ENCODE measurements at places on chromosomes 16 and 17.

- DNase-seq, result no peak
Observed at GRCh38 chr17:19737305-19738072, 10.6 kb downstream of the ALDH3A1 start.

GRCh38 chr17:60989846-60990245 is 312.2 kb downstream of the BCAS3 start:
- no peak for DNase-seq

DNA sequence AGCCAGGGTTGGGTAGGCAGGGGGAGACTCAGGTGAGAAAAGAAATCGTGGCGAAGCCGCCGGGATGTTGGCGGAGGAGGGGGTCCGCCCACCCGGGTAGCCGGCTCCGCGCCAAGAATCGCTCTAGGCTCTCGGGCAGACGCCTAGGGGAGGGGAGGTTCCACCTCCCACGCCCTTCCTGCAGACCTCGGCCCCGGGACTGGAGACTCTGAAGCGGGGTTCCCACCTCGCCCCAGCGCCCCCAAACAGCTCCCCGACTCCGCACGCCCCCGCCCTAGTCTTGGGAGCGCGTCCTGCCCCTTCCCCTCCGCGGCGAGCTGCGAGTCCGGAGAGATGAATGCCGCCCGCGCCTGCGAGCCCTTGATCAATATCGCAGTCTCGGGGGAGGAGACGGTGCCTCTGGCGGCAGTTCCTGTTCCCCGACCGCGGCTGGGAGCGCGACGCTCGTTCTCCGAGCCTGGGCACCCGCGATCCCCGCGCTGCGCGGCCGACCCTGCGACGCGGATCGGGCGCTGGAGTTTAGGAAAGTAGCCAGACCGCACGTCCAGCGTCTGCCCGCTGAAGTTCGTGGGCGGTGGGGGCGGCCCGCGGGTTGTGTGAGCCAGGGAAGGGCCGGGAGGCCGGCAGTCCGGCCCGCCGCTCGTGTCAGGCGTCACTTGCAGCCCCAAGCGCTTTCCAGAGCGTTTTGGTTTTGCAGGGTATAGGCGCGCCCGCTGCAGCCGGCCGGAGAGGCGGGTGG is 790 bp downstream of the CRHR1 start:
- DNase-seq, result no peak

DNA sequence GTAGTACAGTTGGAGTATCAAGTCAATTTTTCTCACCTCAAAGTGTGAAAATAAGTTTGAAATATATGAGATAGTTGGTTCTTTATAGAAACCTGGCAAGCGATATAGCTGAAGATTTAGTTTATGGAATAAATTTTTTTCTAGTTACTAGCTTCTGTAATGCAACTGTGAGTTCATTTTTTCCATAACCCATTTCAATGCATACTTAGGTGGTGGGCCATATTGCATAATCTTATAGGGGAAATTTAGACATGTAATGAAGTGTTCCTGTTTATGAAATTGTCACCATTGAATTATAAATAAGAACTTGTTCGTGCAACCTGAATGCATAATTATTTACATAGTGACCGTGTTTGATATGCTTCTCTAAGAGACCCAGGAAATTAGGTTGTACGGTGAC is 9.0 kb downstream of the MOSMO start:
- no peak for DNase-seq

DNA sequence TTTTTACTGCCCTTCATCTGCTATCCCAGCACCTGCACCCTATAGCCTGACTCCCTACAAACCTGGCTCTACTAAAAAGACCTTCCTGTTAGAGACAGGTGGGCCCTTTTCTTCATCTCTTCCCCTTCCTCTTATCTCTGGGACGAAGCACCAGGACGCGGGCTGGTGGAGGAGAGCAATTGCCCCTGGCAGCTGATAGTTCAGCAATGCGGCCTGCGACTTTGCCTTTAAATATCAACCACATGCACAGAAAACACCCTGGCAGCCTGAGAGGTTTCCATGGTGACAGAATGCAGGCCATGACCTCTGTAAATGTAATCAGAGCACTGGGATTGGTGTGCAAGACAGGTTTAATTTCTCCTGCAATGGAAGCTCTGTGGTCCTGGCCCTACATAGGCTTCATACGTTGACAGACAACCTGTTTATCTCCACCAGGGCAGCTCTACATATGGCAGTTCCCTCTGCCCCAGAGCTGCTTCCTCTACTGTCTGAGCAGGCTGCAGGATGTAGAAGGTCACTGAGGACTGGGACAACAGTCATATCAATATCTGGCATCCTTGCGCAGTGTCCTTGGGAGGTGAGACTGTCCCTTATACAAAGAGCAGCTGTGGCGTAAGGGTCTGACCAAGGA is 10.0 kb upstream of the SKAP1 start:
- DNase-seq, result peak; percentile 46

- DNase-seq, result no peak
Observed at GRCh38 chr17:42886283-42887176, 14.1 kb upstream of the G6PC1 start.

DNA sequence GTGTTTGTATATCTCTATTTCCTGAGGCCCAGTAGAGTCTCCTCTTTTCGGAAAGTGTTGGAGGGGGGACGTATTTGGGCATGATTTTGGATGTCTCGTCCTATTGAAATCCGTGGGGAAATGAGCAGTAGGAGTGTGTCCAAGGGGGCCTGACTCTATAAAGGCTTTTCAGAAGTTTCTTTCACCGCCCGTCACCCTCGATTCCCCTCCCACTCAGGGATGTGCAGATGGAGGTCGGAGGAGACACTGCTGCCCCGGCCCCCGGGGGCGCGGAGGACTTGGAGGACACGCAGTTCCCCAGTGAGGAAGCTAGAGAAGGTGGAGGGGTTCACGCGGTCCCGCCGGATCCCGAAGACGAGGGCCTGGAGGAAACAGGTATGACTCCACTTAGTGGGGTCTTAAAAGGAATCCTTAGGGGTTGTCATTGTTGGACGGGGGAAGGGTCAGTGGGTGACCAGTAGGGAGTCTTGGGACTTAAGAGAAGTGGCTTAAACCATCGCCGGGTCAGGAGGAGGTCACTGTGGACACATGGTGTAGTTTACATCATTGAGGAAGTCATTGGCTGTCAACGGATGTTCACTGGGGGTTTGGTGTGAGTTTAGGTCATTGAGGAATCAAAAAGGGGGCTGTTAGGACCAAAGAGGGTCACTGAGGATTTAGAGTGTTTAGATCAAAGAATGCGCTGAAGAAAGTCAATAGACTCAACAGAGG is 424 bp downstream of the MON1B start:
- no peak for DNase-seq

- DNase-seq, result no peak
Observed at GRCh38 chr16:56984639-56985038, 4.7 kb upstream of the NLRC5 start.

DNA sequence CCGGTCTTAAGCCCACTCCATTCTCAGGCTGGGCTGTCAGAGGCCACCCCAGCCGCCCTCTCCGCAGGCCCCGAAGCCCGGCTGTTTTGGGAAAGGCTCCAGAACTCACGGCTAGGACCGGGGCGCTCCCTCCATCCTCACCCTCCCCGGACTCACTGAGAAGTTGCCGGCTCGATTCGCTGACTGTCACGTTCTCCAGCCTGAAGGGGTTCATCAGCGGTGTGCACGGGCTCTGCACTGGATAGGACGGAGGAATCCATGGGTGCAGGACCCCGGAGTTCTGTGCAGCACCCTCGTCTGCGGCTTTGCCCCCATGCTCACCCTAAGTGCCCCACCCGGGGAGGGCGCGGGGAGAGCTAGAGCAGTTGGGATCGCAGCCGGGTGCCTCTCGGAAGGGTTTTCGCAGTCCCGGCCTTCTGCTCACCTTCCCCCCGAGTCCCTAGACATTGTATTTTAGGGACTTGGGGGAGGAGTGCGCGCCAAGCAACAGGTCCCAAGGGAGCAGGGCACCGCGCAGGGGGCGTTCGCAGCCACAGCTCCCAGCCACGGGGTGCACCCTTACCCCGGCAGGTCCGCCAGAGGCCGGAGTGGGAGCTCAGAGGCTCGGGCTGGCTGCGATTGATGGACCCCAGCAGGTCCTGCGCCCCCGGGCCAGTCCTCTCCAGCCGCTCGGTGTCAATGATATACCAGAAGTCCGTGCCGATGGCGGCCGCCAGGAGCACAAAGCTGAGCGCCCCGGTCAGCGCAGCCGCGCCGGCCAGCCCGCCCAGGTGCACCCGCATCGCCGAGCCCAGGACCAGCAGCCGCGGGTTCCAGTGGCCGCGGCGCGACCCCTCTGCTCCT is 1.0 kb downstream of the TMEM114 start:
- DNase-seq, result no peak

GRCh38 chr17:55452139-55452790 is 30.6 kb upstream of the MMD start:
- DNase-seq, result no peak

GRCh38 chr17:45409659-45410076 is 23.0 kb downstream of the ARHGAP27 start:
- no peak for DNase-seq

DNA sequence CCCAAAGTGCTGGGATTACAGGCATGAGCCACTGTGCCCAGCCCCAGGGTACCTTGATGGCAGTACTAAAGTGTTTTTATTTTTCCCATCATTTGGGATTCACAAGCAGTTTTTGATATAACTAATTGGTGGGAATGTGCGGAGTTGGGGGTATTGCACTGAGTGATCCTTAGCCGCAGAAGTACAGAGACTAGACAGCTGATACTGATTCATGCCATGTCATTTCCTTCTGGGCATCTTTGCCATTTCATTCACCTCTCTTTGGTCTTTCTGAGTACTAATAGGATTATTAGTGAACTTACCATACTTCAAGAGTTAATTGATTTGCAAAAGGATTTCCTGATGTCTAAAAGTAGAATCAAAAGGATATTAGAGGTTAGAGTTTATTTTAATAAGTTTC is 9.7 kb downstream of the NMT1 start:
- DNase-seq, result no peak

DNA sequence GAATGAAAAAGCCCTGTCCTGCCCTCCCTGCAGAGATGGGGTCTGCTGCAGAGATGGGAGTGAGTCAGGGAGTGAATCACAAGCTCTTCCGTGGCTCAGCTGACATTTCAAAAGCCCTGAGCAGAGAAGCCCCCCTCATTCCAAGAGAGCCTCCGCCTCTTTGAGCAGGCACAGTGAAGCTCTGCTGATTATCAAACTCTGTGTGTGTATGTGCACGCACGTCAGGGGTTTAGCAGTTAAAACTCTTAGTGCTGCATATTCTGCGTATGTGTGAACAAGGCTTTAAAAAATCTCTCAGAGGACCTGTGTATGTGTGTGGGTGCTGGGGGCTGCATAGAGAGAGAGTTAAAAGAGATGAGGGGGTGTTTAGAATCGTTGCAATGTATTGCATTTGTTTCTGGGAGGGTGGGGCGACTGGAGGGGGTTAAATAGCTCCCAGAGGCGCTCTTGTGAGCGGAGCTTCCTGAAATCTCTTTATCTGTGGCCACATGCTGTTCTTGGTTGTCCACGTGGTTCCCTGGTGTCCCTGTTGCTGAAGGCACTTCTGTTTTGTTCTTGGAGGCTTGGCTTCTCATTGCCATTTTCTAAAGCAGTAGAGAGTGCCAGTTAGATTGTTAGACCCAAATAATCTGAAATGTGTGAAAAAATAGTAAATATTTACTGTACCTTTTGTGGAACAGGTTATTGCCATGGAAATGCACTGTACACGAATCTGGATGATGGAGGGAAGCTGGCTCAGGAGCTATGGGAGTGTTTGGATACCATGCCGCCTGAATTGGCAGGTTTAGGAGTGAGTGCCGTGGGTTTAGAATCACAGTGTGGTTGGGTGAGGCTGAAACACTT is 116.6 kb downstream of the PRKCB start:
- DNase-seq, result no peak

GRCh38 chr17:4409659-4410058 is 24.1 kb upstream of the SPNS3 start:
- no peak for DNase-seq

DNA sequence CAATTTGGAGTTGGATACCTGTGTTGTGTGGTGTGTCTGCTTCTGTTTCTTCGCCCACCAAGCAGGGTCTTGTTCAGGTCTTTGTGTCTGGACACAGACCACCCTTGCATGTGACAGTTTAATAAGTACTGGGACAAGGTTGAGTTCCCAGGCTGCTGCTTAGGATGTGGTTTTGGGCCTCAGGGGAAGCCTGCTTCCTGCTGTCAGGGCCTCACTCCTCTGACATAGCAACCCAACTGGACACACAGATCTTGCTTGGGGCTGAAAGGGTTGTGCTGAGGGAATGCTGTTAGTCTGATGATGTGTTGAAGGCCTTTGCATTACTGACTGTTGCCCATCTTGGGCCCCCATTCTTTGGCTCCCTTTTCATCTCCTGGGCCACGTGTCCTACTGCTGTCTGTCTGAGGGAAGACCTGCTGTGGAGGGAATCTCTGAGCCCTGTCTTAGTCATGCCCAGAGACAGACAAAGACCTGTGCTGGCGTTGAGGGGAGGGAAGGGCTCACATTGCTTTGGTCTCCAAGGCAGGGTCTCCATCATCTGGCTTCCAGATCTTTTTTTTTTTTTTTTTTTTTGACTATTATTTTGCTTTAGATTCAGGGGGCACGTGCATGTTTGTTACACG is 4.7 kb upstream of the TGFB1I1 start:
- DNase-seq, result no peak

DNA sequence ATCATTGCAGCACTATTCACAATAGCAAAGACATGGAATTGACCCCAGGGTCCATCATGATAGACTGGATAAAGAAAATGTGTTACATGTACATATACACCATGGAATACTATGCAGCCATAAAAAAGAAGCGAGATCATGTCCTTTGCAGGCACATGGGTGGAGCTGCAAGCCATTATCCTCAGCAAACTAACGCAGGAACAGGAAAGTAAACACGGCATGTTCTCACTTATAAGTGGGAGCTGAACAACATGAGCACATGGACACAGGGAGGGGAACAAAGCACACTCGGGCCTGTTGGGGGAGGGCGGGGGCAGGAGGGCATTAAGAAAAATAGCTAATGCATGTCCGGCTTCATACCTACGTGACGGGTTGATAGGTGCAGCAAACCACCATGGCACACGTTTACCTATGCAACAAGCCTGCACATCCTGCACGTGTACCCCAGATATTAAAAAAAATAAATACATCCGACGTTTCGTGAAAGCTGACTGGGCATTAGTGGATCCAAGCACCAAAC is 28.9 kb downstream of the ZNF778 start:
- DNase-seq, result no peak

GRCh38 chr16:89199241-89200123 is 855 bp downstream of the SLC22A31 start:
- no peak for DNase-seq

DNA sequence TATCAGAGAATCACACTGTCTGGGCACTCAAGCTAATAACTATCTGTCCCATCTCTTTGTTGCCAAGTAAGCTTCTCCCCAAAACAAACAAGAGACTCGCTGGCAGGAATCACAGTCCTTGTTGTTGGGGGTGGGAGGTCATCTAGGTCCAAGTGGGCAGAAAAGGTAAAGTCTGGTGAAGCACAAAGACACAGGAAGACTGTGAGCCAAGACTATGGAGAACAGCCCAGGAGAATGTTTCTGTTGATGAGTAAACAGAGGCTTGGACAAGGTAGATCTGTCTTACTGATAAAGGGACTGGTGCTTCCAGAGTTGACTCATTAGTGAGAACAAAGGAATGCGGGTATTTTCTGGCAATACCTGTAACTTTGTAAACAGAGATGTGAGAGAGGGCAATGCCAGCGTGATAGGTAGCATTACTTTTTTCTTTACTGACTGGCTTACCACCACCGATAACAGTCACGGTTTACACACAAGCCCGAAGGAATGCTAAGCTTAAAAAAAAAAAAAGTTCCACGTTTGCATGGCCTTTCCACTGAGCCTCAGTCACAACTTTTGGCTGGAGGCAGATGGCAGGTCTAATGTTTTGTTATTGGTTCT is 11.5 kb upstream of the MMD start:
- no peak for DNase-seq

GRCh38 chr17:28119560-28119959 is 77.1 kb downstream of the NLK start:
- no peak for DNase-seq
